ENCODE measurements at places on chromosomes 6 and 20.
A peak's percentile ranks its signal among the peaks of the same experiment; 100 is the strongest.

DNA sequence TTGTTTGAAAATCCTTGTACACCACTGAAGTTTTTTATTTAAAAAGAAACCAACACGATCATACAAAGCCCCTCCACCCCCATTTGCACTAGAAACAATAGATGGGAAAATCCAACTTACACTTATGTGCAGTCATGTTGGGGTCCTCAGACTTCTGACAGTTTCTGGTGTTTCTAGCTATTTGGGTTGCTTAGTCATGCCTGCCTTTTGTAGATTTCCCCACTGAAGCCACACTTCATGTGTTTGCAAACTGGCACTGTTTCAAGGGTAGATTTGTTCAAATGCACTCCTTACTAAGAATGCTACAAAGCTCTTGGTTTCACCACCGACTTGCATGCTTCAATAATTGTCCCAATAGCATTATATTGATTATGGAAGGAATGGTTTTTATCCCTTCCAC is 1.5 kb downstream of the SH3BGRL2 start:
- no peak for DNase-seq

GRCh38 chr6:160259598-160259997 is 977 bp upstream of the SLC22A2 start:
- DNase-seq: no peak

GRCh38 chr20:51462566-51463276 is 79.8 kb downstream of the NFATC2 start:
- no peak for DNase-seq

GRCh38 chr20:34566978-34567891 is 8.7 kb downstream of the MAP1LC3A start:
- DNase-seq: no peak

DNA sequence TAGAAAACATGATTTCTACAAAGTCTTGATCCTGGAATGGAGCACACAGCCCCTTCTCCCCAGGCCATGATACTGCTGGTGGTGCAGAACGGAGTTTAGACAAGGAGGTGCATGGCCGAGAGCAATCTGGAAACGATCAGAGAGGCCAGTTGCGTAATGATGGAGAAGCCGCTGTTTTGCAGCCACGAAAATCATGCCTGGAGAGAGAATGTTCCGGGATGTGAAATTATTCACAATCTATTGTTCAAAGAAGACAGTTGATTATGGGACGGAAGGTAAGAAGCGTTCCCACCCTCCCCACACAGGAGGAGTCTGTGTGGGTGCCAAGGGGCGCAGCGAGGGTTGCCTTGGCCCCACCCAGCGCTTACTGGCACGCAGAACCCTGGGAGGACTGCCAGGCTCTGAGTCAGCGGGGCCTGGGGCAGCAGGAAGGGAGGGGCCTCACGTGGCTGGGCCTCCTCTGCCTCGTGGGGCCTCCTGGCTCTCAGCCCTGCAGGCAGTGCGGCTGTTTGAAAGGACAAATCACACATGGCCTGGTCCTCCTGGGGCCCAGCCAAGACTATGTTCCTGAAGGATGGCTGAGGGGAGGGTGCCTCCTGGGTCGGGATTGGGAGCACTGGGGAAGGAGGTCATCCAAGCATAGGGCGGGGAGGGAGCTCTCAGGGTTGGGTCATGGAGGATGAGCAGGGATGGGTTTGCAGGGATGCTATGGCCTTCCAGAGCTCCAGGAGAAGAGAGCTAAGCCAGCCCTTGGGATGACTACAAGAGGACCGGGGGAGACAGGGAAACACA is 8.7 kb upstream of the AP5S1 start:
- peak; percentile 95 for DNase-seq

Data from CD4-positive, alpha-beta T cell (primary cell).